ENCODE measurements at places on chromosomes 13 and 19.

GRCh38 chr19:54507824-54508223, 5.2 kb downstream of the LAIR2 start:
- DNase-seq: no peak

DNA sequence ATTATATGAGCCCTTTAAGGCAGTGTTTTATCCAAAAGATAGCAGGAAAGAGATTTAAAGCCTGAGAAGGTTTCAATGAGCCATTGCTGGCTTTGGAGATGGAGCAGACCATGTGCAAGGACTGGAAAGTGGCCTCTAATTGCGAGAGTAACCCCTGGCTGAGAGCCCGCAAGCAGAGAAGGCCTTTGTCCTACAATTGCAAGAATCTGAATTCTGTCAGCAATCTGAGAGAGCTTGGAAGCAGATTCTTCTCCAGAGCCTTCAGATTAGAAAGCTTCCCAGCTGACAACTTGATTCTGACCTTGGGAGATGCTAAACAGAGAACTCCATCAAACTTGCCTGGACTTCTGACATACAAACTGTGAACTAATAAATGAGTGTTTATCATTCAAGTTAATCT, 528.7 kb upstream of the KLF12 start:
- DNase-seq: no peak

DNA sequence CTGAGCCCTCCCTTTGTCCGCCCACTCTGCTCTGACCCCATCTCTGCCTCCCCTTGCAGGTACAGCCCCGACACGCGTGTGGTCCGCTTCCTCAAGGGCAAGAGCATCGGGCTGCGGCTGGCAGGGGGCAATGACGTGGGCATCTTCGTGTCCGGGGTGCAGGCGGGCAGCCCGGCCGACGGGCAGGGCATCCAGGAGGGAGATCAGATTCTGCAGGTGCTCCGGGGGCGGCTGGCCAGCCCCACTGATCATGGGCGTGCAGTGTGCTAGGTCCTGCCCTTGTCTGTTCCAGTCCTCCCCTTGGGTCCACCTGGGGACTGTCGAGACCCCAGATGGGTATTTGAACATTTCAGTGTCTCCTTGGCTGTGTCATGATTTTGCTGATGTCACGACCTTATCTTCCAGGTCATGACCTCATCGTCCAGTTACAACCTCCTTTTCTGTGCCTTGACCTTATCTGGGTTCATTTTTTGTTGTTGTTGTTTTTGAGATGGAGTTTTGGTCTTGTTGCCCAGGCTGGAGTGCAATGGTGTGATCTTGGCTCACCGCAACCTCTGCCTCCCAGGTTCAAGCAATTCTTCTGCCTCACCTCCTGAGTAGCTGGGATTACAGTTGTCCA, 25.3 kb downstream of the APBA3 start:
- no peak for DNase-seq

DNA sequence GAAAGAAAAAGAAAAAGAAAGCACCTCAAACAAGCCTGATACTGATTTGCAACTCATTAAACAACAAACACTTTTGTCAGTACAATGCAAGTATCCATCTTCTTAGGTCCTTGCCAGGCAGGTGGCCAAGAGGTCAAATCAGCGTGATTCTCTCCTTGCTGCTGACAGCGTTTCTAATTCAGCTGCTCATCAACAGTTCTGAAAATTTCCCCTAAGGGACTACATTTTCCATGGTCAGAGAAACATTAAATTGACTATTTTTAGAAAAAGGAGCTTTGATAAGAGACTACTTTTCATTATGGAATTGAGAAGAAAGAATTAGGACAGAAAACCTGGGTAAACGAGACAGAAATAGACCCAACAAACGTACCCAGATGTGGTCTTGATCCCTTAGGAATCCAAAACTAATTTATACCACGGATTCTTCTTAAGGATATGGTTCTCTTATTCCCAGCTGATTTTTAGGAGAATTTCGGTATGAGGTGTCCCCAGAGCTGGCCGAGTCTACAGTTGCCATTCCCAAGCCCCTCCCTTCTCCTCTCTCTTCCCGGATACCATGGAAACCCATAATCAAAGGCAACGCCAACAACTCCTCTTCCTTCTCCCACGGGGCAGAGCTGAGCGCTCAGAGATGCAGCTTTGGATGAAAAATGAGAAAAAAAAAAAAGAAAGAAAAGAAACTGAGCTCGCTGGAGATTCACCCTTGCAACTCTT, 29.5 kb upstream of the CEBPG start:
- no peak for DNase-seq

DNA sequence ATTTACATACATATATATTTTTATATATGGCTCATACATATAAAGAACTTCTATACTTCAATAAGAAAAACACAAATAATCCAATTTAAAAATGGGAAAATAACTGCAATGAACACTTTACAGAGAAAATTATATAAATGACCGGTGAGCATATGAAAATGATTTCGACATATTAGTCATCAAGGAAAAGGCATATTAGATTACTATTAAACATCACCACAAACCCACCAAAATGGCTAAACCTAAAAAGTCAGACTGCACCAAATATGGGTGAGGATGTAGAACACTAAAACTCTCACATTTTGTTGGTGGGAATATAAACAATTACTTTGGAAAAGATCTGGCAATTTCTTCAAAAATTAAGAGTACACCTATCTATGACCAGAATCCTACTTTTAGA, 316.2 kb downstream of the ENOX1 start:
- DNase-seq: no peak

- no peak for DNase-seq
Measured at GRCh38 chr19:850221-850978, 1.7 kb upstream of the ELANE start.

DNA sequence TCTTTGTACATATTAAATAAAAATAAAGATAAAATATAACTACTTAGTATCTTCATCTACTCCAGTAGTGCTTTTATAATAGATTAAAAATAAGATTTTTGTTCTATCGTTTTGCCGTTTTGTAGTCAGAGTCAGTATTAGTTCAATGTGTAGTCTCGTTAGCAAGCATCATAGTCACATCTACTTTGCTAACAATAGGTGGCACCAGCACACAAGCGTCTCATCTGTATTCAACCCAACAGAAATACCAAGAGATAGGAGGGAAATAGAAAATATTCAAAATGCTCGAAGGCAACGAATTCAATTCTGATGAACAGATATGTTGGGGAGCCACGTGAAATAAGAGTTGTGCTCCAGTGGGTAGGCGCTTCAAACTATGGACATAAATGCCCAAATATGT, 21.4 kb upstream of the MICU2 start:
- no peak for DNase-seq

GRCh38 chr19:1365319-1366269, 18.1 kb upstream of the NDUFS7 start:
- DNase-seq: no peak

DNA sequence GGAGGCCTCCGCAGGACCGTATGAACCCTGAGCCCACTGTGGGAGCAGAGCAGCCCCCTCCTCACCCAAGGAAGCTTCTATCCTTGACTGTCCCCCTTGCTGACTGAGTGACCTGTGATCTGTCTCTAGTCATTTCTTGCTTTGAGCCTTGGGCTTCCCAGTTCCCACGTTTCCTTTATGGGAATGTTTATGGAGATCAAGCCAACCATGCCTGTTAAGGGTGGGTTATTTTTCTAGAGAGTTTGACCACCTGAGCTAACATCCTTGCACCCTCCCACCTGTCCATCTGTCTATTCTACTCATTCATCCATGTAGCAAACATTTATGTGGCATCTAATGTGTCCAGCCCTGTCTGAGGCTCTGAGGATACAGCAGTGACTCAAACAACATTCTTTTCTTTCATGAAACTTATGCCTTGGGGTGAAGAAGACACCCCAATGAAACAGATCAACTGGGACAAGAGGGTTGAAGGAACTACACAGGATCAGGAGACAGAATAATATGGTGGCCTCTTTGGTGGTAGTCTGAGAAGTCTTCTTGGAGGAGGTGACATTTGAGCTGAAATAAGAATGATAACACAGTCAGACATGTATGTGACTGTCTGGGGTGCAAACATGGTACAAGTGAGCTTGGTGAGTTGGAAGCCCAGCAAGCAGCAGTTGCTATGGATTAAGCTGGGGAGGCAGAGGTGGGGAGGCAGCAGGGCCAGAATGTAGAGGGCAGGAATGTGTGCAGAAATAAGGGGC, 30.5 kb downstream of the CERS4 start:
- no peak for DNase-seq

DNA sequence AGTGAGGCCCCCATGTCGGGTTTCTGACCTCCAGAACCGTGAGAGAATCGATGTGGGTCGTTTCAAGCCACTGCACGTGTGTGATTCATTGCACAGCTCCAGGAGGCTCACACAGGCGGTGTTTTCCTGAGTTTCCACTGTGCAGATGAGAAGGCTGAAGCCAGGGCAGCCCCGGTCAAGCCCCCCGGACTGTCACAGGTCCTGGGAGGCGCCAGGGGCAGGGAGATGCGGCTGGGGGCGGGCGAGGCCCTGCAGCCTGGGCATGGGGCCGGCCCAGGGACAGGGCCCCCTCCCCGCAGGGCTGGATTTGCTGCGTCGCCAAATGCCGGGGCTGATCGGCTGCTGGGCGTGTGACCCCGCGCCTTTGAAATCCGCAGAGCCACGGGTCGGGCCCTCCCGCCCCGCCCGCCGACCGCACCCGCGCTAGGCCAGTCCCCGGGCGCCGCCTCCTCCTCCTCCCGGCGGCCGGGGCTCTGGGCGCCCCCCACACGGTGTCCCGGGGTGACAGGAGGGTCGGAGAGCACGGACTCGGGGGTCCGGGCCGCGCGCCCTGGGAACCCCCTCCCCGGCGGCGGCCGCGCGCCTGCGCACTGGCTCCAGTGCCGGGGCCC, 9.9 kb upstream of the MKNK2 start:
- no peak for DNase-seq

- DNase-seq: peak; percentile 19
Measured at GRCh38 chr19:23762884-23763711, 4.4 kb upstream of the ZNF681 start.

- DNase-seq: no peak
Measured at GRCh38 chr13:104773775-104774174, 1707.6 kb upstream of the SLC10A2 start.

DNA sequence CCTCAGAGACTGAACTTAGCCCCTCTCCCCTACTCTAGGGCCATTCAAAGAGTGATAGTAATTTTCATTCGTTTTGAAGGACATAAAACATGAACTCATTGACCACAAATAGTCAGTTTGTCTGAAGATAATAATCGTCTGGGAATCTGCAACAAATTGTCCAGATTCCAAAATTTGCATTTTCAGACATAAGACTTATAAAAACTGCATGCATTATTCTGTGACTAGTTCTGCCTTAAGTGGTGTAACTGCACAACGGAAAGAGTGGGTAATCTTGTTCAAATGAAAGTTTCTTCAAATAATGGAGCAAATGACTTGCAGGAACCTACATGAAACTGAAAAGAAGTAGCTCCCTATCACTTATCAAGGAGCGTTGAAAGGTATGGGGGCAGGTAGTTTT, 8.4 kb downstream of the CSNK1A1L start:
- DNase-seq: no peak

DNA sequence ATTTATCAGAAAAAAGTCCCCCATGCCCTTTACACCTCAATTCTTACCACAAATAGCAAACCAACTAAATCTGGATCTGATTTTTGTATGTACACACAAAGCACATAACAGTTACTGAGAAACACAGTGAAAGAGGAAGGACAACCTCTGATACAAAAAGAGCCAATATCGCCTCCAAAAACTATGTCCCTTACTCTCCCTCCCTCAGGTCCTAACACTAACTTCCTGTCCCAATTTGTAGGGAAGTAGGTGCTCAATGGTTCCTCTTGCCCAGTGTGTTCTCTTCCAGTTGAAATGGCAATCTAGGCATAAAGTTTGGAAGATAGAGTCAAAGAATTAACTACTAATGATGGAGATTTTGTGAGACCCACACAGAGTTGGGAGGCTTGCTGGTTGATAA, 15.8 kb upstream of the FPR3 start:
- no peak for DNase-seq

GRCh38 chr13:29702912-29703351, 107.4 kb upstream of the SLC7A1 start:
- DNase-seq: no peak

DNA sequence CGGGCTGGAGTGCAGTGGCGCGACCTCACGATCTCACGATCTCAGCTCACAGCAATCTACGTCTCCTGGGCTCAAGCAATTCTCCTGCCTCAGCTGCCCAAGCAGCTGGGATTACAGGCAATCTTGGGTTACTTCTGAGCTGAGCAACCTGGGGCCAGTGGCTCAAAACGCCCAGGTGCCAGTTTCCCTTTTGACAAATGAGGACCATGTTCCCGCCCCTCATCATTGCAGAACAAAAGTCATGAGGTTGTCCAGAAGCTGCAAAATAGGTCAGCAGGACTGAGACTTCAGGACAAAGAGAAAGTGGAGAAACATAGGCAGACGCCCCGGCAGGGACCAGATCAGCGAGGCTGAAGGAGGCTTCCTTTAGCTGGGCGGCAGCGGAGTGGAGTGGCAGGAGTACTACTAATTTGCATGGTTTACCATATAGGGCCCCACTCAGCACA, 3.3 kb upstream of the ADGRE5 start:
- no peak for DNase-seq

- peak; percentile 71 for DNase-seq
Measured at GRCh38 chr19:47428177-47428894, 9.0 kb upstream of the MEIS3 start.

DNA sequence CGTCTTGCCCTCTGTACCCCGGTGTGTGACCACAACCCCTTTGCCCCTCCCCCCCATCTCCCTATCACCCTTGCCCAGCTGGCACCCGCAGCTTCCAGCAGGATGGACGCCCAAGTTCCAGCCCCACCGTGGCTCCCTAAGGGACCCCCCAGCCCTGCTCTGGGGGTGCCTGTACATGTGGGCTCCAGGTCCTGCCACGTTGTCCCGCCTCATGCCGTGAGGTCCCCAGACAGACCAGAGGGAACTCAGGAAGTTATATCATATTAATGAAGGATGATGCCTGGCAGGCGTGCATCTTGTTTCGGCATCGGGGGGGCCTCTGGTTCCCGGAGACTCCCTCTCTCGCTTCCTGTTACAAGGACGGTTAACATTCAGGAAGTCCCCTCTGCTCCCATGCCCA, 1.6 kb upstream of the PTGIR start:
- DNase-seq: no peak

DNA sequence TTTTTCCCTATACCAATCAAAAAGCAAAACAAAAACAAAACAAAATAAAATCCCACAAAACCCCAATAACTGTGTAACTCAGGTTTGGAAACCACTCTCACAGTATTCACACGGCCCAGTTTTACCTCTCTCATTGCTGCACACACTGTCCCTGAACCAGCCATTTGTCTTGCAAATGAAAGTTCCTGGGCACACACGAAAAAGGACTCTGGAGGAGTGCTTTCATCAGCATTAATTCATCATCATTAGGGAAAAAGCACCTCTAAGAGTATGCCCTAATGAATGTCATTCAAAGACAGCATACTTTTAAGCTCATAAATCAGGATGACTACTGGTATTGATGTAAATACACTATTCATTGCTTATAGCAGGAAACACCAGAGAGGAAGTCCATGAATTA, 306.3 kb downstream of the DNAJC15 start:
- DNase-seq: no peak

DNA sequence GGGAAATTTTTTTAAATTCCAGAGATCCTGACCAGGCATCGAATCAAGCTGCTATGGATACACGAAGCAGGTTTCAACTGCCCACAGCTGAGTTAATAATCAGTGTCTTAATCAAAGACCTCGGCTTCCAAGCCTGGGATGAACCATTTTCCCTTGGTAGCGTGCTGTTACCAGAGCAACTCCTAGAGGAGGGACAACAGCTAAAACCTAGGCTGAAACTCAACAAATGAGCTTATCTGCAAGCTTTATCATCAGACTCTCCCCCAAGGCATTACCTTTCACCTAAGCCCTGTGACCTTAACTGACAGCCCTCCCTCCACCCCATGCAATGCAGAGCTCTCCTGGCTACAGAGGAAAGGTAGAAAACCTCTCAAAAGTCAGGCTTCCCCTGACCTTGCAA, 39.7 kb downstream of the RCBTB1 start:
- no peak for DNase-seq

All from GM12892 (cell line).